ENCODE measurements at places on chromosomes 13 and 19.

- DNase-seq = no peak
Observed at GRCh38 chr19:19461671-19462622, 53.4 kb downstream of the TSSK6 start.

GRCh38 chr13:111114362-111115060, 599 bp upstream of the ARHGEF7 start:
- peak; percentile 46 for DNase-seq

DNA sequence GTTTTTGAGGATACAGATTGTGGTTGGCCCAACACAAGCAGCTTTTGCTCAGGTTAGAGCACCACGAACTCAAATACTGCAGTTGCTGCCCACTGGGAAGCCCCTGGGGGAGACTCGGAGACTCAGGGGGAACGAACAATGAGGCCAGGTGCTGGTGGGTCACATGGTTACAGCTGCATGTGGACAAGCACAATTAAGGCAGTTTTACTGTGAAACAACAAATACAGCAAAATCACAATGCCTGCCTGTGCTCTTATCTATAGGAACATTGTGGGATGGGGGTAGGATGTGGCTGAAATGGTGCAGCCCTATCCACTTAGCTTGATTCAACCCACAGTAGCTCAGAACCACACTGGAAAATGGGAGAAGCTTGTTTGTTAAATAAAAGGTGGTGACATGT, 119.7 kb upstream of the SPATA13 start:
- no peak for DNase-seq

- DNase-seq = no peak
Observed at GRCh38 chr19:3781603-3782002, 4.6 kb downstream of the MATK start.

GRCh38 chr13:114154476-114154875, 22.1 kb upstream of the RASA3 start:
- no peak for DNase-seq

GRCh38 chr19:1501200-1501595, 10.2 kb downstream of the REEP6 start:
- DNase-seq = no peak

GRCh38 chr19:54162241-54162805, 2.8 kb upstream of the LENG1 start:
- peak; percentile 70 for DNase-seq

DNA sequence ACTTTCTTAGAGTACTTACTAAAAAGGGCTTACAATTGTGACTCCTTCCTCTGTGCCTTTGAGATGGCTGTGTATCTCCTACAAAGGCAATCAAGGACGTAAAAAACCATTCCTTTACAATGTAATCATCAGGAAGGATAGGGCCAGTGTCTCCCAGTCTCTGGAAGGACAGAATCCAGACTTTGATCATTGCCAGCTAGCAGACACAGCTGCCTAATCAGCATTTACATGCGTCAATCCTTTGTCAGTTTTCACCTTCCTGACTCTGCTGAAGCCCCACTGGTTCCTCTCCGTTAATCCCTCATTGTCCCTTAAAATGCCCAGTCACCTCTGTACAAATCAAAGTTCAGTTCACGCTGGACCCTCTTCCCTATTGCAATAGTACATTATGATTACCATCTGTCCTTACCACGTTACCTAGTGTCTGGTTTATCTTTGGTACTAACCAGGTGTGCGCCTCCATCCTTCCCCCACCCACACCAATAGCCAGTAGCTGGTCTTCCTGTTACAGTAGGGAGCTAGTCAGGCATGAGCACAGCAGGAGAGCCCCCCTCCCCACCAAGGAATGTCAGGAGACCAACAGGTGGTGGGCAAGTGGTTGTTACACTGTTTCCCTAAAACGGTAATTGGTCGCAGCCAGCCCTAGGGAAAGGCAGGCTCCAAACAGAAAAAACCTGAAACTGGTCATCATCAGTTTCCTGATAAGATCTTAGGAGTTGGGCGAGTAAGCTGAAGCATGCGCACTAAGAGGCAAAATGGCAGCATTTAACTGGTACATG, 49.7 kb downstream of the TGDS start:
- DNase-seq = no peak

GRCh38 chr19:1748115-1748872, 5.0 kb upstream of the ONECUT3 start:
- DNase-seq = peak; percentile 37

- DNase-seq = peak; percentile 79
Observed at GRCh38 chr19:18940769-18941627, at the start of gene HOMER3. Gene HOMER3 (minus strand): TSS chr19:18941217. CDS start chr19:18938982, 2,235 bp downstream.

- no peak for DNase-seq
Observed at GRCh38 chr13:110371550-110372465, 64.7 kb downstream of the COL4A2 start.

DNA sequence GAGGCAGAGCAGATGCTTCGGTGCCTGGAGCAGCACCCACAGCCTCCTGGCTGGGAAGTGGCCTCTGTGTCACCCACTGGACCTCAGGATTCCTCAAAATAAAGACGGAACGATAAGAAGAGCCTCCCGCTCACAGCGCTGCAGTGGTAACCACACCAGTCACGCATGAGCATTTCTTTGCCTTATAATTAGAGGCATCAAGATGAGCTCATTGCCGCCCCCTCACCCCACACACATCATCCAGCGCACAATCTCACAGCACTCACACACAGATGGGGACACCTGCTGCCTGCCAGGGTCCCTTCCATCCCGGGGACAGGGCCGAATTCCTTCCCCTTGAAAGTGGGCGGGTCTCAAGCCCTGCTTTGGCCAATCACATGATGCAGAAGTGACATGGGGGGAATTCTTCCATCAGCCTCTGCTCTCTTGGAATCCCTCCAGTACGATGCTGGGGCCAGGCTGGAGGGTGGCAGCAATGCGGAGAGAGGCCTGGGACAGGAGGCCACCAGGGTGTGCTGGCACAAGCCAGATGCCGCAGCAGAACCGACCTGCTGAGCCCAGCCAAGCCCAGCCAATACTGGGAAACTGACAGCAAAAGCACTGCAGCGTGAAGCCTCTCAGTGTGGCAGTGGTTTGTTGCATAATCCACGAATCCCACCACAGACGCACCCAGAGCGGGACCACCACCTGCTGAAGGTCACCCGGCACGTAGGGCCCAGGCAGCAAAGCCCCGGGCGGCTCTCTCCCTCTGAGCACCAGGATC, 16.0 kb downstream of the PIP5K1C start:
- DNase-seq = no peak

- no peak for DNase-seq
Observed at GRCh38 chr19:31104451-31104850, 244.8 kb downstream of the TSHZ3 start.

- no peak for DNase-seq
Observed at GRCh38 chr13:108984251-108984920, 355.0 kb downstream of the MYO16 start.

DNA sequence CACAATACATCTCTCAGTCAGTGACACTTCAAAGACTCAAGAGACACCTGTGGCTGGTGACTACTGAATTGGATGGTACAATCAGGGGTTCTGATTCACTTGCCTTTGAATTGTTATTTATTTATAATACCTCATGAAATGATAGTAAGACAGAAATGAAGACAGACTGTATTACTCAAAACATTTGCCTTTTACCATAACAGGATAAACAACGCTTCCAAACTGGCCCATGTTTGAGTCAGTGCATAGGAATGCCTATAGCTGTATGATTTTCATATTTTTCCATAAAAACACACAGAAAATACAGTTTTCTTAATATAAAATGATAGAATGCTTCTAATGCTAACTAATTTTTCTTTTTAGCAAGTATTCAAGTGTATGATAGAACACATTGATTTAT, 59.5 kb upstream of the FGF14 start:
- DNase-seq = no peak

DNA sequence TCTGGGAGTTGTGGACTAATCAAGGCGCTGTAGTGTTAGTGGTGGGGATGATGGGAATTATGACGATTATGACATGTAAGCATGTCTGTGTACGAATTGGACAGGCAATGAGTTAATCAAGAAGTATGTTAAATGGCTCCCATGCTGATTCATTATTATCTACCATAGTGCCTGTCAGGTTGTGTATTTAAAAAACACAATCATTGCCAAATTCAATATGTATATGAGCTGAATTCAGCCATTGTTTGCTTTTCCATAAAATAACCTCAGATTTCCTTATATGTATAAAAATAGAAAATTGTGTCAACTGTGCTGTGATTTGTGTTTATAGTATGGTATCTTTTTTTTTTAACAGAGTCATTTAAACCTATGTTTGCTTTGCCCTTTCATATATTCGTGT, 37.1 kb downstream of the PCCA start:
- DNase-seq = no peak

DNA sequence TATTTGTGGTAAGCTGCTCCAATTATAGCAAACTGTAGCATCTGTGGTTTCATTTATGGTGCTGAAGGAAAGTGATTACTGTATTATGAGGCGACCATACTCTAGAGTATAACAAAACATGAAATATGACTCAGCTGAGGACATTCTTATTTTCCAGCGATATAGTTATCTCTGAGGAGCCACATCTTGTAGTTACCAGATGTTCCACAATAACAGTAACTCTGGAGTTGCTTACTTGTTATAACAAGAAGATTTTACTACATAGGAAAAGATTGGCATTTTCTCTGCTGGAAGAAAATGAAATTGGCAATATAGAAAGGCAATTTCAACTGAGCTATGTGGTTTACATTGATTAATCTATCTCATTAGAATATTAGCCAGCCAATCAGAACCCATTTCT, 1634.2 kb downstream of the PCDH9 start:
- no peak for DNase-seq

GRCh38 chr13:28530729-28531076, 35.8 kb upstream of the FLT1 start:
- no peak for DNase-seq
